ENCODE measurements at places on chromosomes 4 and X. TPM values are rescaled to one million over a fixed set of nuclear protein-coding genes. Genes with fewer than 3 reads are reported as not detected.

DNA sequence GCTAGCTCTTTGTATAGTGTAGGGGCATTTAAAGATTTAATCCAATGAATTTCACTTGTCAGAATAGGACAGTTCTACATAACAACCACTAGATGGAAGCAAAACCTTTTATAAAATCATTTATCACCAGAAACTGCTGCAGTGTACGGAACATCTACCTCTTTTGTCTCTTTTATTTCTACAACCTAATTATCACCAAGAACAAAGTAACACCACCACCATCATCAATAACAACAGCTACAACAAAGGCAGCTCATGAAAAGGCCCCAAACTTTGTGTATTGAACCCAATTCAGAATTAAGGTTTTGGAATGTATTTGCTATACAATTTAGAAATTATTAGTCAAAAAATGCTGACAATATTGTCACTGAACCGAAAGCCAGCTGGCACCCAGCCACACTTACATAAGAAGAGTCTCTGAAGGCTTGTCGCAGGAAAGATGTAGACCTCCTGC, 260.9 kb upstream of the RPS6KA3 start:
- DNase-seq: no peak

DNA sequence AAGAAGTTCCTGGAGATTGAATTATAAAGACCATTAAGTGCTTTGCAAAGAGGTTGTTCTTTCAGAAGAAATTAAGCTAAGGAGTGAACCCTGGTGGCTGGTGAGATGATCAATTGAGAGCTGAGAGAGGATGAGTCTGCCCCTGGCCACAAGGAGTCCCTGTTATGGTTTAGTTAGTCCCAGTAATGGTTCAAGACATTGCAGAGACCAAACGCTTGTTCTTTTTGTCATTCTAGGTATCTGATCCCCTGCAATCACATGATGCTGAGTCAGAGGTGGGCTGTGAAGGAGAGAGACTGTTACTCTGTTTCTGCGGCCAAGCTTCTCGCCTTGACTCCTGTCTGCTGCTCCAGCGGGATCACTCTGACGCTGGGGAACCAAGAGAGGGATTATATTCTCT, 114.5 kb downstream of the GATB start:
- DNase-seq: no peak

GRCh38 chr4:138138774-138139173, 103.4 kb downstream of the SLC7A11 start:
- no peak for DNase-seq

- no peak for DNase-seq
Measured at GRCh38 chr4:1413204-1413663, 7.0 kb upstream of the NKX1-1 start.

- DNase-seq: no peak
Measured at GRCh38 chr4:26145212-26145611, 175.6 kb upstream of the RBPJ start.

DNA sequence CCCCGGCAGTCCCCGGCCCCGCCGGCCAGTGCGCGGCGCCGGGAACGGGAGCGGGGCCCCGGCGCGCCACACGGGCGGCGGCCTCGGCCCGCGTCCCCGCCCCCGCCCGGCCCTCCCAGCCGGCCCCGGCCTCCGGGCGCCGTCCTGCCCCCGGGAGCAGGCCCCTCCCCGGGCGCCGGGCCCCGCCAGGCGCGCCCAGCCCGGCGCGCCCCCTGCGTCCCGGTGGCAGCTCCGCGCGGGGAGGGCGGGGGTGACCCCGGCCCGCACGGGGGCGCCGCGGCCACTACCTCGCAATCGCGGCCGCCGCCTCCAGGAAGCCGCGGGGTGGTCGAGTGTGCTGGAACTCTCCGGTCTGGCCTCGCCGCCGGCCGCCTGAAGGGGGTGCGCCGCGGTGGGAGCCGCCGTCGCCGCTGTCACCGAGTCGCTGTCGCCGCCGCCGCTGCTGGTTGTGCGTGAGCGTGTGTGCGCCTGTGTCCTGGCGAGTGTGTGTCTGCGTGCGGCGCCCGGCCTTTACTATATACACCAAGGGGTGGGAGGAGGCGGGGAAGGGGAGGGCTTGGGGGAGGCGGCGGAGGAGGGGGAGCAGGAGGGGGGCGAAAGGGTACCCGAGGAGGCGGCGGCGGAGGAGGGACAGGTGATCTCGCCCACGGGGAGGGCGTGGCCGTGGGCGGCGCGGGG, at the start of gene RAI2:
Gene RAI2, minus strand, starts transcription at position 488 of the 678 bp plus-strand sequence. CDS start 59,288 bp downstream, outside the sequence.
- DNase-seq: no peak

DNA sequence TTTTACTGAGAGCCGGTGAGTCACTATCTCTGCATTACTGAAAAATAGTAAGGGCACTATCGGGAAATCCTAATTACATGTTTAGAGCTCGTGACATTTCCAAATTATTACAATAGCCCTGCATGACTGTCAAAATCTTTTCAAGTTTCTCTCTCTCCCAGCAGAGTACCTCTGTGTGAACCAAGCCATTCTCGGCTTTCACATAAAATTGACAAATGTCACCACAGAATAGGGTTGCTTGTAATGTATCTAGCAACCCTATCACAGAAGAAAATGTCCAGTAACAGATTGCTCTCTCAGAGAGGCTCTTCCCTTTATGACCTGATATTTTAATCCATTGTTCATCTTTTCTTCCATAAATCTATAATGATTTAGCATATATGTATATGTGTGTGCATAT, 144.8 kb upstream of the GNPDA2 start:
- DNase-seq: no peak

DNA sequence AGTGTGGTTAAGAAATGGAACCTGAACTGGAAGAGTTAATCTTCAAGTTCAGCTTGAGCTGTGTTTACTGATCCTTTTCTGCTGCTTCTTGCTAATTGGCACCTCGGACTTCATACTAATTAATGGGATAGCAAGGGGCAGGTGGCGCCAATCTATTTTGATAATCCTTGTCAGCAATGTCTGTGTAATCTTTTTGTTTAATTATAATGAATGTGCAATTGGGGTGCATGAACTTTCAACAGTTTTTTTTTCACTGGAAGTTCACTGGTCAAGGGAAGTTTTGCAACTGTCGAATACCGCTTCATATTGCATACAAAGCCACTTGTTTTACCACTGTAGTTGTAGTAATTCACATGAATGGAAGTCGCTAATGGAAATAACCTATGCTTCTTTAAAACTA, 261.0 kb downstream of the BMPR1B start:
- no peak for DNase-seq

GRCh38 chrX:134801267-134801666, 143.0 kb upstream of the PLAC1 start:
- DNase-seq: no peak

DNA sequence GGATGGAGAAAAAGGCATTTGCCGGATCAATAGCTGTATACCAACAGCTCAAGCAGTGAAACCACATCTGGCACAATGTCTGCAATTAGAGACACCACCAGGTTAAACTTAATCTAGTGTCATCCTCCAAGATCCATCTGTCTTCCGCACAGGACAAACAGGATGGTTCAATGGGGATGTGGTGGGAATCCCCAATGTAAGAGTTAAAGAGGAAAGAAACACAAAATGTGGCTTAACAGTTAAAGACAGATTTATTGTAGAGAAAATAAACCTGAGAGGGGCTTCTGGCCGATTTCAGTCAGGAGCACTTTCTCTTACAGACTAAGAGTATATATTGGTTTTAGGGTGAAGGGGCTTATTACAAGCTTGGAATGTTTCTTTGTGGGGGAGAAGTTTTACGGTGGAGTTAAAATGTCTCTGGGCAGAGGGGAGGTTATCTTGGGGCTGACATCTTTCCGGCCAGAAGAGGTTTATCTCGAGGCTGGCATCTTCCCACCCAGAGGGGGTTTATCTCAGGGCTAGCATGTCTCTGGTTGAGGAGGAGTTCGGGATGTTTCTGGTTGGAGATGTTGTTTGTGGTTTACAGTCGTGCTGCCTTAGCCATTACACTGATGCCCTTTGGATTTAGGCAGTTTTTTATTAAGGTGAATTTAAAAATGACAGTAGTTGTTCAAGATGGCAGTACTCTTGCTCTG, 61.7 kb downstream of the KANTR start:
- no peak for DNase-seq

- no peak for DNase-seq
Measured at GRCh38 chr4:54620773-54621172, 37.0 kb upstream of the KIT start.

GRCh38 chr4:139470295-139470694, 16.4 kb downstream of the RAB33B start:
- no peak for DNase-seq

DNA sequence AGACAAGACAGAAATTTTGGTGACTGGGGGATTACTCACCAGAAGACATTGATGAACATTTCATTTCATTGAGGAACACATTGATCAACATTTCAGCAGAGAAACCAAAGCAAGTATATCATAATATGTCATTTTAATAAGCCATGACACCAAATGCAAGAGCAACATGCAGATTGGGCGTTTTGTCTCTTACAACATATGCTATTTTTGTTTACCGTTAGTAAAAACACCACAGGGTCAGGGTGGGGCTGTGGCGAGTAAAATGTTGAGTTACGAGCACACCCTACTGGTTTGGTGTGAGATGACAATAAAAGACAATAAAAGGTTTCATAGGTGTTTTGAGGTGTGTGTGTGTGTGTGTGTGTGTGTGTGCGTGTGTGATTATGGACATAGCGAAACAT, 294.5 kb downstream of the PDGFC start:
- no peak for DNase-seq

- no peak for DNase-seq
Measured at GRCh38 chrX:21503593-21503992, 129.4 kb downstream of the CNKSR2 start.

- DNase-seq: no peak
Measured at GRCh38 chrX:16451334-16451733, 198.6 kb upstream of the S100G start.

- DNase-seq: no peak
Measured at GRCh38 chr4:88802138-88802537, 104.5 kb upstream of the NAP1L5 start.

DNA sequence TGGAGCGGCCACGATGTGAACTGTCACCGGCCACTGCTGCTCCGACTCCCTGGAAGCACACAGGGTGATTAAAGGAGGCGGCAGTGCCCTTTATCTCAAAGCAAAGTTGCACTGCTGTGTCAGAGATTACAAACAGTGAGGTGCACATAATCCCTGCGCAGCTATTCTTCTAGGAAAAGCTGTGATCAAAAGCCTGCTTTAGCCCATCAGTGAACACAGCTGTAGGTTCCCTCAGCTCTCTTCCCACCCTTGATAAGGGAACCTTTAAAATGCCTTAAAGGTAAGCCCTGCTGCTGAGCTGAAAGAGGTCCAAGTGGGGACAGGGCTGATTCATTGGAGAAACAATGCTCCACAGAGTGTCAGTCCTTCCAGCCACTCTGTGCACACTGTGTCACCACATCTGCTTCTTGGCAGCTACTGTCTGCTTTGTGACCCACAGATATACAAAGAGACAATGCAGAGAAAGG, 127.6 kb downstream of the EIF4E start:
- no peak for DNase-seq

GRCh38 chr4:64146030-64146429, 263.2 kb downstream of the TECRL start:
- no peak for DNase-seq

- DNase-seq: no peak
Measured at GRCh38 chr4:70712604-70713452, 8.9 kb upstream of the RUFY3 start.

GRCh38 chrX:10615931-10616774, 4.2 kb downstream of the MID1 start:
- no peak for DNase-seq

DNA sequence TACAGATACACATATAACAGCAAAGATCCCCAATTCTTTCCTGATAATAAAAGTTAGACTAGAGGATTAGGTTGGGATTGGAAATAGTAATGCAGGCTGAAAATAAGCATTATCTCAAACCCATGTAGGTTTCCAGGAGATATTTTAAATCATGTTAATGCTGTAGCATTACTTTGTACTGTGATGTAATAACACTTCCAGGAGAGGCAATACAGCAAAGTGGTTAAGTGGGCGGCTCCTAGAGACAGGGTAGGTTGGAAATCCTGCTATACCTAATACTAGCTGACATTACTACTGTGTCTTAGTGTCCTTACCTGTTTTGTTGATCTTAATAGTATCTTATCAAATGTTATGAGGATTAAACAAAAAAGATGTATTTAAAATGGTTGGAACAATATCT, 9.6 kb downstream of the PAICS start:
- DNase-seq: no peak

GRCh38 chr4:147578593-147578992, 38.6 kb upstream of the TMEM184C start:
- DNase-seq: no peak

DNA sequence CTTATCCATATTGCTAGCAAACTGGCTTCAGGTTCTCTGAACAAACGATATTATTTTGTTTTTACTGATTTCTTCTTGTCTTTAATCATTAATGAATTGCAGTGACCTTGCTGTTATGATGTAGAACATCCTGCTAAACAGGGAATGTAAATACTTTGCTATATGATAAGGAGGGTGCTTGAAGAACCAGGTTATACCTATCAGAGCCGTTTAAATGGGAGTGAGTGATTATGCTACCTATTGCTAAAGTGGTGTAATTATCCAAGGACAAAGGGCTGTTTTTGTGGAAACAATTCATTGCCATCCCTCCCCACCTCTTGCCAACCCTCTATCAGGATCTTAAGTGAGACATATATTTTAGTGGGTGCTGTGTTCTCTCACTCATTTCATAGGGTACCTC, 788.9 kb downstream of the RPA4 start:
- DNase-seq: no peak

DNA sequence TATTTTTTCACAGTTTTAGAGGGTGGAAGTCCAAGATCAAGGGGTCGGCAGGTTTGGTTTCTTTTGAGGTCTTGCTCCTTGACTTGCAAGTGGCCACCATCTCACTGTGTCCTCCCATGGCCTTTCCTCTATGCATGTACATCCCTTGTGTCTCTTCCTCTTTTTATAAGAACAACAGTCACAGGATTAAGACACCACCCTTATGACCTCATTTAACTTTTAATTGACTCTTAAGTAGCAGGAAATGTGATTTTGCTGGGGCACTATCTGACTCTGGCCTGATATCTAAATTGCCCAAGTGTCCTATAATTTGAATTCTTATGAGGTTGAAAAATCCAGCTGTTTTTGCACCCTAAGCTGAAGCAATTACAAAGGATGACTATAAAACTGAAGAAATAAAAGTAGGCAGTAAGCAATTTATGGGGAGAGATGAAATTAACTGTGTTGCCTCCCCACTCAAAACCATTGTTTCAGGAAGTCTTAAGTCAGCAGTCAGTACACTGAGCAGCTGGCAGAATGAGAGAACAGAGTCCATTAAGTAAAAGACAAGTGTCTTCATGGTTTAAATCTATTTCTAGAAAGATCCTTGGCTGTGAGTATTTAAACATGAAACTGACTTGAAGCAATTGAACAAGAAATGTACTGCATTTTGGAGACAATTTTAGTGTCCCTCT, 601.3 kb downstream of the SPRY1 start:
- no peak for DNase-seq

GRCh38 chrX:50430917-50431575, 39.6 kb downstream of the DGKK start:
- DNase-seq: peak; percentile 28

CENPVL1 gene
- 0.22 TPM for polyA plus RNA-seq

GIMD1 gene
- polyA plus RNA-seq: not detected

SPACA5 gene
- not detected for polyA plus RNA-seq

RAB40AL gene
- not detected for polyA plus RNA-seq

ARHGAP4 gene
- 34.2 TPM for polyA plus RNA-seq

STATH gene
- polyA plus RNA-seq: 0.50 TPM

CDX4 gene
- not detected for polyA plus RNA-seq

MAGEA1 gene
- polyA plus RNA-seq: not detected

LARP1B gene
- 24.9 TPM for polyA plus RNA-seq

HNRNPH2 gene
- polyA plus RNA-seq: 137 TPM

GLRA2 gene
- 0.26 TPM for polyA plus RNA-seq

HELT gene
- polyA plus RNA-seq: not detected

PAGE5 gene
- not detected for polyA plus RNA-seq

ZBTB49 gene
- polyA plus RNA-seq: 8.5 TPM
